ENCODE measurements at places on chromosomes 7 and 10.

DNA sequence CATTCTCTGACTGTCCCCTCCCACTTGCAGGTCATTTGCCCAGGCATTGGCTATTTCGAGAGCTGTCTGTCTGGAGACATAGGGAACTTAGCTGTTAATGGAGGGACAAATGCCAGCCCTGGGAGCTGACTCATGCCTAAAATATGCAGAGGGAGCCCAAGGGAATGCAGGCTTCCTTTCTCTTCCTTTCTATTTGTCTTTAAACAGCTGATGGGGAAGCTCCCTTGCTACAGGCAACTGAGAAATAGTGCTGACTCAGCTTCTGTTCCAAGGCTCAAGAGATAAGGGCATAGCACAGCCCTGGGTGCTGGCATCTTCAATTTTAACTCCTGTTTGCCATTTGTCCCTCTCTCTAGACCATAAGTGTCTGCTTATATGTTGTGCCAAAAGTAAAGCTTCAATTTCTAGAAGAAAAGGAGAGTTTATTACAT lies 82.7 kb upstream of the C1GALT1 start:
- DNase-seq: peak; percentile 95

DNA sequence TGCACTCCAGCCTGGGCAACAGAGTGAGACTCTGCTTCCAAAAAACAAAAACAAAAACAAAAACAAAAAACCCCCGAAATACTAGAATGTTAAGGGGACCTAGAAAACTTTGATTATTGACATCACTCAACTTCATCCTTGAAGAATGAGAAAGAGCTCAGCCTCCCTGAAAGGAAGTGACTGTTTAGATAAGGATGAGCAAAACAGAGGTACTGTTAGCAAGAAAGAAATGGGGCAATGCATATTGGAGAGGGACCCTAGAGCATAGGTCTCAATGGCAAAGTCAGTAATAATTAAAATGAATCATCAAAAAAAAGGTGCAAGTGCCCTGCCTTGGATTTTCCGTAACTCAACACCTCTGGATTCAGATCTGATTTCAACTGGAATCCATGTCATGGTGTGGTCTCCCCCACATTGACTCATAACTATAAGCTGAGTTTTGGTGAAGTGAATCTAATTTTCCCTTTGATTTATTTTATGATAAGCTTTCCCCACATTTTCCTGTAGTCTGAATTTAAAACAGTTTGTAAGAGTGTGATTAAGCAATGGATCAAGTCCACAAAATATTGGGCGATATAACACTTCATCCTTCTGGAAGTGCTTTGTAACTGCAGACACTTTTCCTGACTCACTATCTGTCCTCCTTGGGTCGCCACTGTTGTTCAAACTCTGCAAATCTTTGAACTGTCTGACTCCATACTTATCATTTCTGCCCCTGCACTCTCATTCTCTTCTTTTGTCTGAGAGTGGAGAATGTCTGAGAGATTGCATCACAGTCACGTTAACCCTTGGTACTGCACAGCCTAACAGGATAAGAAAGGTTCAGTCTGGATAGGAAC lies 224.8 kb upstream of the LYZL1 start:
- peak; percentile 43 for DNase-seq

- DNase-seq: peak; percentile 92
Measured at GRCh38 chr7:20220921-20221547, 3.9 kb upstream of the MACC1 start.

GRCh38 chr10:17418249-17418648 lies 36.1 kb downstream of the ST8SIA6 start:
- no peak for DNase-seq

DNA sequence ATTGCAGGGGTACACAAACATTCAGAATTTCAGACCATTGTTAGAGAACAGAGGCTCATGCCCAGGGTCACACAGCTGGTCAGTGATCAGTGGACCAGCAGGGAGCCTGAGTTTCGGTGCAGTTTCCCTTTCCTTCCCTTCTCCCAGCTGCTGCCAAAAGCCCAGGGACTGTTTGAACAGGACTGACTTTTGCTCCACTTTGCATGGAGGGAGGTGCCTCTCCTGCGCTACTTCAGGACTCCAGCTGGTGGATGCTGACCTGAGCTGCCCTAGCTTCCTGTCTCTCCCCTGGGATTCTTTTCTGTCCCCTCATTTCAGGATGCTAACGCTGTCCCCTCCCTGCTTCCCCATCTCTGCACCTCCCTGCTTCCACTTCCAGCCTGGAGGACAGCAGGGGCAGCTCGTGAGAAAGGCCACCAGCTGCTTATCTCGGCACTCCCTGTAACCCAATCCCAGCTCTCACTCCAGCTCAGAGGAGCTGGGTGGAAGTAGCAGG lies 14.5 kb downstream of the SH2D4B start:
- no peak for DNase-seq

- DNase-seq: no peak
Measured at GRCh38 chr10:123415523-123415922, 250.6 kb upstream of the GPR26 start.

DNA sequence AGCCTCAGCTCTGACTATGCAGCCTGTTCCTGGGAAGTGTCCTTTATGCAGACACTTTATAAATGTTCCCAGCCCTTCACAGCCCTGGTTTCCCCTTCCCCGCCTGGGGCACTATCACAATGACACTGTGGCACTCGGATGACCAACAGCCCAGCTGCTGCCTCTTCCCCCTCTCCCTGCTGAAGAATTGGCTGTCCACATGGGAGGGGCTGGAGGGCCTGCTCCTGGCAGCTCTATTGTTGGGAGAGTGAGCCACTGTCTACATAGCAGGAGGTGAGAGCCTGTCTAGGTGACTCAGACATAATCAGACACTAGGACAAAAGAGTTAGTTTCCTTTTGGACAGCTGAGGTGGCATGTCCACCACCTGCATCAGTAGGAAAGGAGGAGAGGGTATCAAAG lies 437.5 kb downstream of the PLXNA4 start:
- DNase-seq: no peak

- no peak for DNase-seq
Measured at GRCh38 chr7:82722946-82723345, 279.4 kb upstream of the CACNA2D1 start.

GRCh38 chr10:114862456-114862855 lies 40.9 kb downstream of the FHIP2A start:
- DNase-seq: no peak

GRCh38 chr10:132398566-132398991 lies 1.6 kb downstream of the PWWP2B start:
- DNase-seq: no peak

- no peak for DNase-seq
Measured at GRCh38 chr7:152571068-152571467, 104.9 kb downstream of the XRCC2 start.

- peak; percentile 82 for DNase-seq
Measured at GRCh38 chr10:47165711-47166404, 134.1 kb upstream of the GDF10 start.

- DNase-seq: no peak
Measured at GRCh38 chr7:94643771-94644545, 12.0 kb downstream of the SGCE start.

Data from fibroblast of skin of scalp (primary cell).